HCT116 (cell line): ENCODE measurements at places on chromosomes 16 and 17.

DNA sequence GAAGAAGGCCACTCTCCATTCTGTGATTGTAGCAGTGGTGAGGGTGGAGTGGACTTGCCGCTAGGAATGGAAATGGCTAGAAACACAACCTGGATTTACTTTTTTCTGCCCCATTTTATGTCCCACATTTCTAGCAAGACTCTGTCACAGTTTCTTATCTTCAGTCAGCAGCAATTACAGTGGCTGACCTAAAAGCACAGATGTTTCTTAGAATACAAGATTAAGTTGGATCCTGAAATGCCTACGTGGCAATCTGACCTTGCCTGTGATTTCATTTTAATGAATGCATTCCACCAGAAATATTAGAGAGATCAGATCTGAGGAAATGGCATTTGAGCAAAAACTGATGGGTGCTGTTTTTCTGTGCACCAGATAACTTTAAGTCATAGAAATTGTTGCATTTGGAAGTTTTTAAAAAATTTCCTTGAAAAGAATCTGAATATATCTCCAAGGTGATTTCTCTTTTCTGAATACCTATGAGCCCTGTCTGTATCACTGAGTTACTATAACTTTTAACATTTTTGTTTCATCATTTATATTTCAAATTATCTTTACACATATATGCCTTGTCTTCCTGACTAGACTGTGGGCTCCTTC lies 5.4 kb downstream of the HEATR3 start:
- DNase-seq: no peak

- no peak for DNase-seq
Observed at GRCh38 chr17:38731526-38732294, 1.6 kb downstream of the CISD3 start.

- DNase-seq: no peak
Observed at GRCh38 chr17:4375039-4375748, 8.7 kb upstream of the UBE2G1 start.

DNA sequence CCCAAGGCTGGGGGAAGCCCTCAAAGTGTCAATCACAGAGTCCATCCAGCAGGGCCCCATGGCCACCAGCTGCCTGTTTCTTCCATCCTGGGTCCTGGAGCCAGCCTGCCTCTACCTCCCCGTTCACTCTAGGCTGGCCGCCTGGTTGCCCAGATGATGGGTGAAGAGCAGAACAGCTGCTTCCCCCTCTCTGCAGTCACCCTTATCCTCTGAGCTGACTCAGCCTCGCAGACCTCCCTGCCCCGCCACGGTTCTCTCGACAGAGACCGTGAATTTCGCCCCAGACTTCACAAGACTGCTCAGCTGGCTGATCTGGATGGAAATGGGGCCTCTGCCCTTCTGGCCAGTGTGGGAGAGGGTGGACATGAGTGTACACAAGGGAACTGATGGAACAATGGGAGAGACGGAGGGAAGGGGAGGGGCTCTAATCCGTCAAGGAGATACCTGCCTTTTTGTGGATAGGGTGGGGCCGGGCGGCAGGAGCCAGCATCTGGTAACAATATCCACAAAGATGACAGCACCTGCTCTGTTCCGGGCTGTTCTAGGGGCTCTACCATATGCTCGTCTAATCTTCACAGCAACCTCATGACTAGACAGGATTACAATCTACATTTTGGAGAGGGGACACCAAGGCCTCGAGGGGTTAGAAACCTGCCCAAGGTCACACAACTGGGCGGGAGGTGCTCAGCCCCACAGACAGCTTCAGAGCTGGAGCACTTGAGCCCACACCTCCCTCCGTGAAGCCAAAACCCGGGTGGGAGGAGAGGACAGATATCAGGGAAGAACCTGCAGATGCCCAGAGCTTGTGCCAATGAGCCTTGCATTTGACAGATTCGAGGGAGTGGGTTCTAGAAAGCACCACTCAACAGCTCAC lies 136.0 kb downstream of the SDK2 start:
- DNase-seq: no peak

GRCh38 chr17:54694287-54694887 lies 206.3 kb upstream of the TOM1L1 start:
- no peak for DNase-seq

GRCh38 chr17:73391331-73392265 lies 79.8 kb upstream of the CDC42EP4 start:
- DNase-seq: no peak

- no peak for DNase-seq
Observed at GRCh38 chr16:51392521-51393187, 241.6 kb upstream of the SALL1 start.

DNA sequence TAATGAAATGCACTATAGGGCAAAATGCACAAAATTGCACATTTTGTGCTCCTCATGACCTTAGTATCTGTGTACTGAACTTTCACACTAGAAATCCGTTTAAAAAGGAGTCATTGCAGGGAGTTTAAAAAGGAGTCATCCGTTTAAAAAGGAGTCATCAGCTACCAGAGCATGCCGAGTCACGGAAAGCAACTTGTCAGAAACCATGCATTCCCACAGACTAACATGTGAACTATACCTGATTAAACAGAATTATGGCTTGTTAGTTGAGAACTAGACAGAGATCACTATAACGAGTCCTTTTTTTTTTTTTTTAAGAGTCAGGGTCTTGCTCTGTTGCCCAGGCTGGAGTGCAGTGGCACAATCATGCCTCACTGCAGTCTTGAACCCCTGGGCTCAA lies 35.9 kb downstream of the SLC6A4 start:
- DNase-seq: no peak

DNA sequence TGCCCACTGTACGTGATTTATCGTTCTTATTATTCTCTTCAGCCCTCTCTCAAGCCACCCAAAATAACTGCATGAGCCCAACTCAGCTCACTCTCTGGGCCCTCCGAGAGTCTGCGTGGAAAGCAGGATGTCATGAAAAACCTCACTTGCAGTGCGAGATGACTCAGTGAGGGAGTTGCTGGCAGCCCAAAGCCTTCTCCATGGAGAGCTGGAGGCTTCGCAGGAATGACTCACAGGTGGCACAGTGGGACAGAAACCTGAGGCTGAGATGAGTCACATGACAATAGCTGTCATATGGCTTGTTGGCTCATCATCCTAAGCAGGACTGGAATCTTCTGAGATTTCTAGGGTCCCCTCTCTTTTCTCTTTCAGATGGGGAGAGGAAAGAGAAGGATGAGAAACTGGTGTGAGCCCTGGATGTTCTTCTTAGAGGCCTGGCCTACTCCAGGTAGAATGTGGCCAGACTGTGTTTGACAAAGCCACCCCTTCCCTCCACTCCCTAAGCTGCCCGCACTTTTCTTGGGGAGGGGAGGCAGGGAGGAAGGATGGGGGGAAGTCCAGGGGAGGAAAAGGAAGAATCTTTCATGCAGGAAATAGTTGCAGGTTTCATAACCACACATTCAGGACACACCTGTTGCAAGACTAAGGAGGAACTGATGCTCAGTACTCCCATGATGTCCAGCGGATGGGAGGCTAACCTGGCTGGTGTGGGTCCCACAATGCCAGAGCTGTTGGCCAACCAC lies 160.6 kb upstream of the RPL38 start:
- DNase-seq: peak; percentile 91

DNA sequence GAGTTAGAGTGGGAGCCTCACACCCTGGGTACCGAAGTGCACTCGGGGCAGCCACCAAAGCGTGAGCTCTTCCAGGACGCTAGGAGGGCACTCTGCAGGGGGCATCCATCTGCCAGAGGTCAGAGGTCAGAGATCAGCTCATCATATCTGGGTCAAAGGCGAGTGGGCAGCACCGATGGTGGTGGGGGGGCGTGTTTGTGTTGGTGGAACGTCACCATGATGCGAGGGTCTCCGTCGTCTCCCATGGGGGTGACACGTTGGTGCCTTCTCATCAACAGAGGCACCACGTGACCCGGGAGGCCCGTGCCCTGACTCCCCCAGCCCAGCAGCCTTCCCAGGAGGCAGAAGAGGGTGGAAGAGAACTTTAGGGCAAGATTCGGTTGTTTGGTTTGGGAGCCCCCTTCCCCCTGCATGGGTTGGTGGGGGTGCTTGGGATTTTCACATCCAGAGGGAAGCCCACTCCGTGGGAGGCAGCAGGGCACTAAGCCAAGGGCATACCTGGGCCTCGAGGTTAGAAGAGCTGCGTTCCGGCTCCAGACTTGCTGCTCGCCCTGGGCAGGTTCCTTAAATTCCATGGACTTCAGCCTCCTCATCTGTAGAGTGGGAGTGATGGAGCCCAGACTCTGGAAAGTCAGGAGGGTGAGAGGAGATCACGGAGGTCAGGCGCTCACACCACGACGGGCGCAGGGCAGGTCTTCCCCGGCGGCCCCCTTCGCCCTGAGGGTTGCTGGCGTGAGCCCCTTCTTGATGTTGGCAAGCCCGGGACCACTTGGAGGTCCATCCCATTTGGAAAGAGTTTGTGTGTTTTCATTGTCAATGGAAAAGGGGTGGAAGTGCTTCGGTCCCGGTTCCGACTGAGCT lies 14.0 kb downstream of the CRISPLD2 start:
- no peak for DNase-seq

- no peak for DNase-seq
Observed at GRCh38 chr16:2970563-2970962, 1.4 kb downstream of the PAQR4 start.

- no peak for DNase-seq
Observed at GRCh38 chr16:19722981-19723380, 4.9 kb downstream of the IQCK start.

DNA sequence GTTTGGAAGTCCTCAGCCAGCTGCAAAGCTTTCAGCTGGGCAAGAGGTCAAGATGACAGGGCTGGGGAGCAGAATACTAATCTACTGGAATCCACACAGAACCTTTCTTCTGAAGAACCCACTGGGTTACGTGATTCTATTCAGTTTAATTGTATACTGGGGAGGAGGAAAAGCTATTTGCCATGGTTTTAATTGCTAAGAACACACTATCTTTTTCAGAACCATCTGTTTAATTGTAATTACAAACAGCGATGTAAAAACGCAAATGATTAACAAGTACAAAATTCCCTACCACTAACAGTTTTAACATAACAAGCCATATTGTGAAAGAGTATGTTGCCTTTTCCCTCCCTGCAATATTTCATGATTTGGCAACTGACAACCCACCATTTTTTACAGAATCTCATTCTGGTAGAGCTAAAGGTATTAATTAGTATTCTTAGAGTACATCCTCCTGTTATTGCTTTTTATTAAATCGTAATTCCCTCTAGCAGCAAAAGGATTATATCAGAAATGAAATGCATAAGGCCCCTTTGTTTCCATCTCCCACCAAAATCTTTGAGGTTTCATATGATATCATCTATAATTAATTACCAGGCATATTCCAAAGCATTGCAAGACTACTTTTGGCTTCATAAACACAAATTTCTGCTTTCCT lies 12.1 kb downstream of the HYDIN start:
- DNase-seq: no peak

- DNase-seq: no peak
Observed at GRCh38 chr17:2681650-2682049, 29.9 kb downstream of the CLUH start.

- no peak for DNase-seq
Observed at GRCh38 chr16:24653725-24654124, 75.7 kb upstream of the TNRC6A start.
